ENCODE measurements at places on chromosomes 2 and 18.

DNA sequence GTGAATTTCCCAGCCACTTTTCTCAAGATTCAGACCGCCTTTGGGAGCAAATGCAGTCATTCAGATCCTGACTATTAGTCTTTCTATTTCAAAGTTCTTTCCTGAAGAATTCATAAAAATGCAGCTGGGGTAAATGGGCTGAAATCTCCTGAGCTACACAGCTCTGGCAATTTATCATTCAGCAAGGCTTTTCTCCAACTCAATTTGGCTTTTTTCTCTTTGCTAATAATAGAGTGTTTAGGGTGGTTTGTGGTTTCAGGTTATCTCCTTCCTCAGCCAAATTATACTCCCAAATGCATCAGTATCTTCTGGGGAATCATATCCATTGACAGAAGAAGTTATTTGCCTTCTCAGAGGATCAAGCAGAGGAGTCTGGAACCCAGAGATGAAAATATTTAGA, 282.4 kb upstream of the SLC14A2 start:
- DNase-seq = no peak

GRCh38 chr2:105760639-105761337, 16.1 kb downstream of the NCK2 start:
- DNase-seq = no peak

DNA sequence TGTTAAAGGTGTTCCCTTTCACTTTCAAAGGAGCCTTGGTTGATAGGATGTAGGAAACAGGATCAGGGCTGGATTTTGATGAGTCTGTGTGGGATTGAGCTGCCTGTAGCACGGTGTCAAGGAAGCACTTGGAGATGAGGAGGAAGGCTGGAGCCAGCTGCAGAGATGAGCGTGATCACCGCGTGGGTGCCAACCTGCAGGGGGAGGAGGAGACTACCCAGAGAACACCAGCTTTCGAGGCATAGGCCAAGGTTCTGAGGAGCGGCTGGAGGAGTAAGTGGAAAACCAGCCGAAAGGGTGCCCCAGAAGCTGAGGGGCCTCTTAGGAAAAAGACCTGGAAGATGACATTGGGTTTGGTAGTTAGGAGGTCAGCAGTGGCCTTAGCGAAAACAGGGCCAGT, 64.2 kb downstream of the TGOLN2 start:
- no peak for DNase-seq

DNA sequence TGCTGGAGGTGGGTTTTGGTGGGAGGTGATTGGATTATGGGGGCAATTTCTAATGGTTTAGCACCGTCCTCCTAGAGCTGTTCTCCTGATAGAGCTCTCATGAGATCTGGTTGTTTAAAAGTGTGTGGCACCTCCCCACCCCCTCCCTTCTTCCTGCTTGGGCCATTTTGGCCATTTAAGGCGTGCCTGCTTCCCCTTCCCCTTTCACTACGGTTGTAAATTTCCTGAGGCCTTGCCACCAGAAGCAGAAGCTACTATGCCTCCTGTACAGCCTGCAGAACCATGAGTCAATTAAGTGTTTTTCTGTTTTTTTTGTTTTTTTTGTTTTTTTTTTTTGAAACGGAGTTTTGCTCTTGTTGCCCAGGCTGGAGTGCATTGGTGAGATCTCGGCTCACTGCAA, 335.7 kb upstream of the HS6ST1 start:
- DNase-seq = no peak

DNA sequence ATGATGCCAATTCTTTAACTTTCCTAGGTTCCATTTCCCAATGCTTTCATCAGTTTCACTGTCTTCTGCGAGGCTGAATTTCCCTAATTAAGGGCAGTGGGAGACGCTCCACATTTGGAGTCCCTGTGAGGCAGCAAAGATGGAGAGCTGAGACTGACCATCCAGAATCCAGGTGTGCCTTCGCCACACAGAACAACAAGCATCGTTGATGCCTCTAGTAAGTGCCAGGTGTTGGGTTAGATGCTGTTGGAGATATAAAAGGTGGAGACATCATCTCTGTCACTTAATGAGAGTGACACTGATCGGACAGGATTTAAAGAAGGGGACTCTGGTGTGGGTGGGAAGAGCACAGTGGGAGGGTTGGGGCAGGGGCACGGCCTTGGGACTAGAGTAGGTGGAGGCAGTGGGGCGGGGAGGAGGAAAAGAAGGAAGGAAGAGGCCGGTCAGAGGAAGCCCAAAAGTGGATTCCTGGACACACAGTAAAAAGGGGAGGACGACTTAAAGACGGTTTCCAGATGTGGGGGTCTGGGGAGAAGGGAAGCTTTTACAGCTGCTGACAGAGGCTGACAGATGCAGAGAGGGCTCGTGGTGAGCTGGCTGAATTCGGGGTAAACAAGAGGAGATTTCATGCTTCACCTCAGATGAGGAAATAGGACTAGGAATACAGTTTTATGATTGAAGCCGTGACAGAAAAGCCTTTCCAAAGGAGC, 113.0 kb downstream of the BCL2 start:
- DNase-seq = no peak

DNA sequence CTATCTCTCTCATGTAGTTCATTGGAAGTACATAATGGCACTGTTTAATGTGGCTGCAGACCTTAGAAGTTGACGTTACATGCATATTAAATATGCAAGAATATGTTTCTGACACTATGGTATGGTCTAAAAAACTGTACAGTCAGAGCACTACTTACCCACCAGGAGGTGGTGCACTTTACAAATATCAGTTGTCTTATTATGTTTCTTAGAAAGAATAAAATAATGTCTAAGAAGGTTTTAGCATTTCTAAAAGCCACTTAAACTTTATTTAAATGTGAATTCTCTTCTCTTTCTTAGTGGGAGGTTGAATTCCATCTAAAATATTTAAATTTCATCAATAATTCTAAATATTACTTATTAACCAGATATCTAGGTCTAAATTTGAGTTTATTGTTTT, 4.3 kb downstream of the TMEFF2 start:
- DNase-seq = no peak

DNA sequence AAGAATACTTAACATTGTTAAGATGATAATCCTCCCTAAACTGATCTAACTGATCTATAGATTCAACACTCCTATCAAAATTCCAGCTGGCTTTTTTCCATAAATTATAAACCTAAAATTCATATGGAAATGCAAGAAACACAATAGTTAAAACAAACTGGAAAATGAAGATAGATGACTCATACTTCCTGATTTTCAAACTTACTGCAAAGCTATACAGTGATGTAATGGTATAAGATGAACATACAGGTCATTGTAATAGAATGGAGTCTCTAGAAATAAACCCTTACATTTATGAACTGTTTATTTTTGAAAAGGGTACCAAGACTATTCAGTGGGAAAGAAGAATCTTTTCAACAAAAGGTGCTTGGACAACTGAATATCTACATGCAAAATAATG, 32.3 kb downstream of the UBXN4 start:
- no peak for DNase-seq

GRCh38 chr18:13831864-13832508, 8.0 kb downstream of the MC5R start:
- DNase-seq = no peak

GRCh38 chr2:85162746-85163301, 29.6 kb downstream of the TCF7L1 start:
- no peak for DNase-seq

- no peak for DNase-seq
Measured at GRCh38 chr2:180063494-180064092, 56.5 kb upstream of the CWC22 start.

- DNase-seq = no peak
Measured at GRCh38 chr18:30404422-30404821, 638.1 kb downstream of the DSC3 start.

GRCh38 chr2:192127434-192127833, 67.3 kb downstream of the TMEFF2 start:
- no peak for DNase-seq

DNA sequence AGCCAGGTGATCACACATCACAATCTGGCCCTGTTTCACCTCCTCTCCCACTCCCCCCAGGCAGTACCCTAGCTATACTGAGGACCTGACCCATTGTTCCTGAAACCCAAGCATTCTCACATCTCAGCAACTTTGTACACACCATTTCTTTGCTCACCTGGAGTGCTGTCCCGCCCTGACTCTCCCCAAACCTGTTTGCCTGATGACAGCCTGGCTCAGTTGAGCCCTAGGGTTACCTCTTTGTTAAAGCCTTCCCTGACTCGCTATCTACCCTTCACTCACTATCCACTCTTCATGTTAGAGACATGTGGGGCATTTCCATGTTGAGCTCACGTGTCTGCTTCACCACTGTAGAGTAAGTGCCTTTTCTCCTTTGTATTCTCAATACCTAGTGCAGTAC, 49.1 kb downstream of the GREB1L start:
- DNase-seq = no peak

DNA sequence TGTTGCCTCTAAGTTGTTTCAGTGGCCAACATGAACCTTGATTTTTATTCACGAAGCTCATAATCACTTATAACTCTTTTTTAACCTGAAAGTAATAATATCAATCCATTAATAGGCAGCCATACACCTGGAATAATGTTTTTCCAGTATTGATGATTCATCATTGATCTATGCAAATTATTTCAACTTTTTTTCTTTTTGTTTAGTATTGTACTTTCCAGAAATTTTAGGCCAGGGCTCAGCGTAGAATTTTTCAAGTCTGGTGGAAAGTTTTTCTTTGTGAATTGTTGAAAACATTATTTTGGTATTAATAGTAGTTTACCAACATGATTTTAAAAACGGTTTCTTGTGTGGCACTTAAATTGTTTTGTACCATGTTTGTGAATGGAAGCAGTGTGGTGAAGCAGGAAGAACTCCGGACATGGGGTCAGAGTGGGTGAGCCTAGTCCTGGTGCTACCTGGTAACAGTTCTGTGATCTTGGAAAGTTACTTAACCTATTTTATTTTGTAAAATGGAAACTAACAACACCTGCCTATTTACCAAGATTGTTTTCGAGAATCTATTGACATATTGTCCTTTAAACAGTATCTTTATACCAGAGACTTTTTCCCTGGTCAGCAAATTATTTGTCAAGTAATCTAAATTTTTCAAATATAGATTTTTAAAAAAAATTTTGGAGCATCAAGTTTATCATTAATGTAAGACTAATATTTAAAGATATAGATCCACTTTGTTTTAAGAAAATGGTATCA, 2.3 kb downstream of the INSIG2 start:
- DNase-seq = no peak

DNA sequence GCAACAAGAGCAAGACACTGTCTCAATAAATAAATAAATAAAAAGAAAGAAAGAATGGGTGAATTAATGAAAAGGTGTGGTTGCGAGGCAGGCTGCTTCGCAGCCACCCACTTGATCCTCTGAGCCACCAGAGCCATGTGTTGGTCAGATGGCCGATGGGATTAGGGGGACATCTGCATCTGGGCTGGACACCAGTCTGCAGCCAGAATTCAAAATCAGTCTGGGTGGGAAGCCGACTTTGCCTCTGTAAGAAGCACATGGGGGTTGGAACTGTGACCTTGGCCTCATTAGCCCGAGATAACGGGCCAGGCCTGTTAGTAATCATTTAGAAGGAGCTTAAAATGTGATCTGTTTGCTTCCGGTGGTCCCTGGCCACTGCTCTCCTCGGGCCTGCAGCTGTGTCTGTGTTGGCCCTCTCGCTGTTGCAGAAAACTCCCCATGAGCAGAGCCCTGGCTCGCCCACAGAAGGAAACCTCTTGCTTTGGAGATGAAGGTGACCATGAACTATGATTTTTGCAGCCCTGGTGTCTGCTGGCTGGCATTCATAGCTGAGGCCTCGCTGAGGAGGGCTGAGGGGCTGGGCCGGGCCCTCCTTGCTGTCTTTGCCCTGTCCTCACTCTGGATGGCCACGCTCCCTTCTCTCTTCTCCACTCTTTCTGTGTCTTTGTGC, 94.4 kb downstream of the DYSF start:
- DNase-seq = no peak

DNA sequence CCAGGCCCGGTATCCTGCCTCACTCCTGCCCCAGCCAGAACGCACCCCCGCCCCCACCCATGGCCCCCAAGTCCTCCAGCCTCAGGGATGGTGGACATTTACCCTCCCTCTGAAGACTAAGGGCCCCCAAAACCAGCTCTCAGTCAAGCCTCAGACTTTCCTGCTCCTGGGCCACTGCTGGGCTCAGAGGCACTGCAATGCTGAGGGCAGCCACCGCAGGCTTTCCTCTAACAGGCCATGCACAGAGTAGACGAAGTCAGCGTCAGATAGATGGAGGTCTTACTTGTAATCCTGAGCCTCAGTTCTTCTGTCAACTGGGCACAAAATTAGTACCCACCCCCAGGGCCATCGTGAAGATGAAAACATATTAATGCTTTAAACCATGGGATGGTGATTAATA, 92.6 kb downstream of the TTC32 start:
- no peak for DNase-seq
